CD4-positive, alpha-beta T cell treated with Interleukin-4 for 1 hour (primary cell): ENCODE measurements at places on chromosomes 4 and X.

GRCh38 chrX:5595570-5595969 lies 633.1 kb downstream of the NLGN4X start:
- DNase-seq = no peak

DNA sequence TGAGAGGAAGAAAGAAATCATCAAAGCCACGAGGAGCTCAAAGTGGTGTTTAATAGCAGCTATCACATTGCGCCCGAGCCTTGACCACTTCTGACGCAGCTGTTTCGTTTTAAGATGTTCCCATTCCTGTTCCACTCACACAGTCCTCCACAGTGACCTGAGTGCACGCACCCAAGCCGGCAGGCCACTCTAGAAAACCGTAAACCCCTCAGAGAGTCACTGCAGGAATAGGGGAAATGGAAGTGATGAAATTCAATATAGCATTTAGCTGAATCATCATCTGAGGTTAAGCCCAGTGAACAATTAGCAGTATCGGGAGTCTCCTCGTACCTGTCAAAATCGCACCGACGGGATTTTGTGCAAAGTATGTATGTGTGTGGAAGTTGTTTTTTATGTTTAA lies 17.9 kb upstream of the HAND2 start:
- no peak for DNase-seq

DNA sequence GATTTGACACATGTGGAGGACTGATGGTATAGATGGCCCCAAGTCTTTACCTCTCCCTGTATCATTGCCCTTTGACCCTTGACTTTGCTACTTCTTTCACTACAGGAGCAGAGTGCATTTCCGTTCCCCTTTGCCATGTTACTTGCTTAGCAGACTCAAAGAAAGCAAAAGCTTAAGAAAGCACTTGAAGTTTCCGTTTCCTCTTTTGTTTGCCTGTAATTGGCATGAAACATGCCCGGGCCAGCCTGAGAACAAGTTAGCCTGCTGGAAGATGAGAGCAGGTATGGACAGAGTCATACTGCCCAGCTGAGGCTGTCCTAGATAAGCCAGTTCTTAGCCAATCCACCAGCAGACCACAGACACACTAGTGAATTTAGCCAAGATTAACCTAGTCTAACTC lies 206.0 kb downstream of the BCOR start:
- DNase-seq = no peak

GRCh38 chrX:151996347-151996746 lies 21.9 kb upstream of the GABRE start:
- no peak for DNase-seq

- DNase-seq = no peak
Measured at GRCh38 chrX:103565752-103566151, 19.6 kb upstream of the TCEAL4 start.

DNA sequence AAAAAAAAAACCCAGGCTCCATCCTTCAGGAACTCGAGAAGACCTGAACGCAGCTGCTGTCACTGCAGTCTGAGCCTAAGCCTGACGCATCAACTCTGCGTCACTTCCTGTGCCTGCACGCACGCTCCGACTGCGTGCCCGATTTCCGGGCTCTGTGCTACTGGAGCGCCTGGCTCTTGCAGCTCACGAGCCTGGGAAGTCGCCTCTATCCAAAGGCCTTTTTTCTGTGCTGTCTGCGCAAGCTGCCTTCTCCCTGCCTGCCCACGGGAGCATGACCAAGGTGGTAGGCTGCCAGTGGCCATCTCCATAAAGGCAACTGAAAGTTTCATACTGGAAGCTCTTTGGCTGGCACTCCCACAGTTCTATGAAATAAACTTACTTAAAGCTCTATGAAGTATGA lies 9.9 kb upstream of the GASK1B start:
- no peak for DNase-seq

- no peak for DNase-seq
Measured at GRCh38 chrX:124348182-124348581, 1.8 kb downstream of the SH2D1A start.

DNA sequence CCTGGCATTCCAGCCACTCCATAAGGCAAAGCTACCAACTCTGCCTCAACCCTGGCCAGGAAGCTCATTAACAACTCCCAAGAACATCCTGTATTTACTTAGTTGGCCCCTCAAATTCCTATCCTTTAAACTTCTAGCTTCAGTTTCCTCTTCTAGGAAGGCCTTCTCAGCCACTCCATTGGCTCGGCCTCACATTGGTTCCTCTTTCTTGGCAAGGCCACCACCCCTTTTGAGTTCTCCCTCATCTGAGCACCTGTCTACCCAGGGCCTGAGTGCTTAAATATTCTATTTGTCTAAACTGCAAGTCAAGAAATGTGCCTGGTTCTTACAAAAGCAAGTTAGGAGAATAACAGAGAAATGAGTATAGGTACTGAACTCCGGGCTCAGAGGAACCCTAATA lies 10.0 kb downstream of the SMC1A start:
- no peak for DNase-seq

GRCh38 chr4:53776141-53776540 lies 184.9 kb upstream of the LNX1 start:
- DNase-seq = no peak
